ENCODE measurements at places on chromosomes 5 and 9.

GRCh38 chr5:68378204-68378820, 162.8 kb downstream of the PIK3R1 start:
- DNase-seq: peak; percentile 9

DNA sequence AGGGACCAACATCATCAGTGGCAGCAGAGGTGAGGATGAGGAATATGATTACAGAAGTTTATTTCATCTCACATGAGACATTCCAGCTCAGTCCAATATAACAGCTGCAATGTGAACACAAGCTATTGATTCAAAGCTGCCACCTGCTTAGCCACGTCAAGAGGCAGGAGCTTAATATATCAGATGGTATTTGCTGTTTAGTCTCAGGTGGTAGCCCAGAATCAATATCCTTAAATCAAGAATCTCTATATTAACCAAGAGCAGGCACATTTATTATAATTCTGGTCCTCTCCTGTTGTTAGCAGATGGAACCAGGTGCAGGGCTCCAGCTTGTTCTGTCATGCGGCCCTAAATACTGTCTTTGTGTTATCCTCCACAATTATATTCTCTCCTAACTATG, 431.6 kb downstream of the ICE1 start:
- no peak for DNase-seq

- DNase-seq: no peak
Measured at GRCh38 chr9:130924448-130924788, 14.6 kb downstream of the FIBCD1 start.

DNA sequence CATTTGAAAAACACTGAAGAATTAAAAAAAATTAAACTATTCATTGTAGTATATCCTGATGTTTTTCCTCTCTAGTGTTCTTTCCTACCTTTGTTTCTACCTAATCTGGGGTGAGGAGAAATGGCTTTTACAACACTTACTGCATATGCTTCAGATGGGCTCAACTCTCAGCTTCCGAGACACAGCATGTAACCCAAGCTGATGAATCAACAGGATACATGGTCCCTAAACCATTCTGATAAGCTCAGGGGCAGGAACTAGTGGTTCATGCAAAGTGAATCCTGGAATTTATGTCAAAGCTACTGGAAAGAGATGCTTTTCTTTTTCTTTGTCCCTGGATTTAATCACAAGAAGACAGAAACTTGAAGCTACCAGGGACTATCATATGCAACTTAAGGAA, 672.5 kb upstream of the RORB start:
- DNase-seq: no peak

DNA sequence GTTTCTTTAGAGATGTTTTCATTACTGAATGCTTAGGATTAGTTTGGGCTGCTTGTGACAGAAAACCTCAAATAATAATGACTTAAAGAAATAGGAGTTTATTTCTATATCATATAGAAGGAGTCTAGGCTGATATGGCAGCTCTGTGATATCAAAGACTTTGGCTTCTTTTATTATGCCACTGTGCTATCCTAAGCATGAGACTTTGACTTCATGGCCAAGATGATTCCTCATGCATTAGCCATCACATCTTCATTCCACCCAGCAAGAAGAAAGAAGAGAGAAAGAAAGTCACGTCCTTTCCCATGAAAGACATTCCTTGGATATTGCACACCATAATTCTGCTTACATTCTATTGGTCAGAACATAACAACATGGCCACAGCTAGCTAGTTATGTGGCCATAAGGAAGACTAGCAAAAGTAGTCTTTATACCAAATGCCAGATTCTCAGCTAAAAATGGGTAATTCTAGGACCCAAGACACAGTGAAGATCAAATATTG, 76.2 kb downstream of the DAPK1 start:
- no peak for DNase-seq

DNA sequence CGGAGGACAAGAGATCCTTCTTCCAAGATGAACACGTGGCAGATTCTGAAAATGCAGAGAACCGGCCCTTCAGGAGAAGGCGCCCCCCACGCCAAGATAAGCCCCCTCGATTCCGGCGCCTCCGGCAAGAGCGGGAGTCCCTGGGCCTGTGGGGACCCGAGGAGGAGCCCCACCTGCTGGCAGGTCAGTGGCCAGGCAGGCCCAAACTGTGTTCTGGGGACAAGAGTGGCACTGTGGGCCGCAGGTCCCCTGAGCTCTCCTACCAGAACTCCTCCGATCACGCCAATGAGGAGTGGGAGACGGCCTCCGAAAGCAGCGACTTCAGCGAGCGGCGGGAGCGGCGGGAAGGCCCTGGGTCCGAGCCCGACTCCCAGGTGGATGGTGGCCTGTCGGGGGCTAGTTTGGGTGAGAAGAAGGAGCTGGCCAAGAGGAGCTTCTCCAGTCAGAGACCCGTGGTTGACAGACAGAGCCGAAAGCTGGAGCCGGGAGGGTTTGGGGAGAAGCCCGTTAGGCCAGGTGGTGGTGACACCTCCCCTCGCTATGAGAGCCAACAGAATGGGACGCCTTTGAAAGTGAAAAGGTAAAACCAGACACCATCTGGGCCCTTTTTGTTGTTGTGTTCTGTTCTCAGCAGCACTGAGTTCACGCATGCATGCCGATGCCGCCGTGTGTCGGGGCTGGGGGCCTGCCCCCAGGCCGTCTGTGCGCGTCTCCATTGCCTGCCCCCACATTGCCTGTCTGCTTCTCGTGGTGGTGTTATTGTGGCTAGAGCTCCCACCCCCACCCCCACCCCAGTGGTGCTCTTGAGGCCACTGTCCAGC, 26.6 kb upstream of the POMT1 start:
- no peak for DNase-seq

GRCh38 chr5:157267025-157267424, 1.1 kb downstream of the CYFIP2 start:
- no peak for DNase-seq

GRCh38 chr9:87122947-87123685, 175.8 kb upstream of the GAS1 start:
- DNase-seq: peak; percentile 65

DNA sequence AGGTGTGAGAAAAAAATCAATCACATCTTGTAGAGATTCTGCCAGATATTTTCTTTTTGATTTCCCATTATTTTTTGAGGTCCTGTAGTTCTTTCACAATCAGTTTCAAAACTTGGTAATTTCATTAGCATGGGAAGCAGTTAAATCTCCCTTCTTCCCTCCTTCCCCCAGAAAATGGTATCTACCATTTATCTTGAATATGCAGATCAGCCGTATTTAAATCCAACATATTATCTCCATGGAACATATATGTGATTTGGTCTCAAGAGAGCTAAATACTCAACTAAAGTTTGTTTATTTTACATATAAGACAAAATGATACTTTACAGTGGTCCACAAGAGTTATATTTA, 1034.8 kb downstream of the CDH12 start:
- DNase-seq: no peak

DNA sequence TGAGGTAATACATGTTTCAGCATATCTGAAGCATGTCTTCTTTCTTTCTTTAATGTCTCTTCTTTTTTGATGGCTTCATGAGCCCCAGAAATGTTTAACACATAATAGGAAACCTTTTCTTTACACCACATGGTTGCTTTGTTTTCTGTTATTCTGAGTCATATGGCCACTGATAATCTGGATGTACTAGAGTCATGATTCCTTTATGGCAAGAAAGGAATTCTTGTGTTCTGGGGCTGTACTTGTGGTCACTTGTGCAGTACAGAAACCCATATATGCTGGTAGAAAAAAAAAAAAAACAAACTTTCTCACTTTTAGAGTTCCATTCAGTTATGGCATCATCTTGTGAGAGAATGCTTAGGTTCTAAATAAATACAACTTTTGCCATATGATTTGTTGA, 1669.3 kb upstream of the CDH9 start:
- DNase-seq: no peak

GRCh38 chr5:152264645-152265254, 140.3 kb downstream of the NMUR2 start:
- DNase-seq: no peak

GRCh38 chr9:88831713-88832407, 159.4 kb upstream of the S1PR3 start:
- no peak for DNase-seq

DNA sequence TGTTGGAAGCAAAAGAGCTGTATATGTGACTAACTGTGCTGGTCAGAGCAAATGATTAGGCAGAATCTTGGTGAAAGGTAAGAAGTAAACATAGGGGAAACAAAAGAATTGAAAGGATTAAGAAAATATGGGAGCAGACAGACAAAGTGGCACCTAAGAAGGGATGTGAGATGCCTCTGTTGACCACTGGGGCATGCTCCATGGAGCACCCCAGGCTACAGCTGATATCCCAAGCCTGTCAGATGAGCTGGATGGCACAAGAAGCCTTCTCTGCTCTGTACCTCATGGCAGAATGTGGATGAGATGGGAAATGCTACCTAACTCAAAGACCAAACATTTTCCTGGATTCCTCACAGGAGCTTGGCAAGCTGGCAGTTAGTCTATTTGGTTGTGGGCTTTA, 89.3 kb upstream of the SLIT3 start:
- no peak for DNase-seq

- DNase-seq: no peak
Measured at GRCh38 chr5:66551945-66552344, 44.2 kb upstream of the MAST4 start.

DNA sequence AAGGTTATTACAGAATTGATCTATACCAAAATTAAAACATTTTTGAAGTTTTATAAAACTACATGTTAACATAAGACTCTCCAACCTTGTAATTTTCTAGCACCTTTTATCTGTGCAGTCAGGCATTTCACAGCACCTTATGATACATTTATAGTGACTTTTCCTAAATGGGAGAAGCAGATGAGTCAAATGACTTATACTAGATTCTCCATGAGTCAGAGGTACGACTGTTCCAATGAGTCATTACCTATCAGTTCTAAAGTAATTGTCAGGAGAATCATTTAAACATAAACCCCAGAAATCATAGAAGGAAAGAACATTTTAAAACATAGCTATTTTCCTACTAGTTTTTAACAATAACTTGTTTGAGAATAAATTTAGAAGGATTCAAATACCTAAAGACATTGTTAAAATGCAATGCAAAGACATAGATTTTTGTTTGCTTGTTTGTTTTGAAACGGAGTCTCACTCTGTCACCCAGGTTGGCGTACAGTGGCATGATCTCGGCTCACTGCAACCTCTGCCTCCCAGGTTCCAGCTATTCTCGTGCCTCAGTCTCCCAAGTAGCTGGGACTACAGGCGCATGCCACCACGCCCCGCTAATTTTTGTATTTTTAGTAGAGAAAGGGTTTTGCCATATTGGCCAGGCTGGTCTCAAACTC, 34.7 kb upstream of the DMXL1 start:
- DNase-seq: peak; percentile 69

GRCh38 chr5:136035837-136036236, 7.0 kb downstream of the TGFBI start:
- DNase-seq: no peak

- DNase-seq: no peak
Measured at GRCh38 chr5:97043511-97043910, 98.9 kb downstream of the LIX1 start.

- no peak for DNase-seq
Measured at GRCh38 chr9:20290257-20290656, 332.0 kb downstream of the MLLT3 start.

GRCh38 chr5:493119-493701, 31.0 kb downstream of the SLC9A3 start:
- no peak for DNase-seq

- DNase-seq: no peak
Measured at GRCh38 chr9:20402273-20402875, 219.9 kb downstream of the MLLT3 start.
